ENCODE measurements at places on chromosomes 11 and 22.
A peak's percentile ranks its signal among the peaks of the same experiment; 100 is the strongest.

DNA sequence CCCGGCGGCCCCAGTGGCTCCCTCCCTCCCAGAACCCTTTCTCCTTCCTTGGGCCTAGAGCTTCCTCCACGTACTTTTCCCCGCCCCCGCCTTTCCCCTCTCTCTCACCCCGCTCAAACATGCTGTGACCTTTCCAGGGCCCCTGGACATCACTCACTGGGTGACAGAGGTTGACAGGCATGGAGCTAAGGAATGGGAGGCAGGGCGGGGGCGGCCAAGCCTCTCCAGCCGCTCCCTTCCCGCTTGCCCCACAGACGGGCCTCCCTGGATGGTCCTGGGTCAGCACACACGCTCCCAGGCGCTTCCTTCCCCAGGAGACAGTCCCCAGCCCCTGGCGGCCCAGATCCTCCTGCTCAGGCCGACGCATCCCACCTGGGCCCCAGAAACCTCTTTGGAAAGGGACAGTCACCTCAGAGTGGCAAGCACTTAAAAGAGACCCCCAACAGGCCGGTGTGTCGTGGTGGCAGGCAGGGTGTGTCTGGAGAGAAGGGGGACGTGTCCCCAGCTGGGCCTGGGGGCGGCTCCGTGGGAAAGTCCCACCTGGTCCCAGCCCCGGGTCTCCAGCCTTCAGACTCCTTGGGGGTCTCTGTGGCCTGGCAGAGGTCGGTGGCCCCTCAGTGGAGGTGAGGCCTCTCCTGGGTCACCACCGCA lies 8.8 kb downstream of the H19 start:
- DNase-seq: no peak

- DNase-seq: peak; percentile 98
These were observed 14.8 kb downstream of the CD6 start for GRCh38 chr11:60985991-60986915.

- DNase-seq: peak; percentile 66
These were observed 21.4 kb downstream of the CD44 start for GRCh38 chr11:35160246-35160824.

DNA sequence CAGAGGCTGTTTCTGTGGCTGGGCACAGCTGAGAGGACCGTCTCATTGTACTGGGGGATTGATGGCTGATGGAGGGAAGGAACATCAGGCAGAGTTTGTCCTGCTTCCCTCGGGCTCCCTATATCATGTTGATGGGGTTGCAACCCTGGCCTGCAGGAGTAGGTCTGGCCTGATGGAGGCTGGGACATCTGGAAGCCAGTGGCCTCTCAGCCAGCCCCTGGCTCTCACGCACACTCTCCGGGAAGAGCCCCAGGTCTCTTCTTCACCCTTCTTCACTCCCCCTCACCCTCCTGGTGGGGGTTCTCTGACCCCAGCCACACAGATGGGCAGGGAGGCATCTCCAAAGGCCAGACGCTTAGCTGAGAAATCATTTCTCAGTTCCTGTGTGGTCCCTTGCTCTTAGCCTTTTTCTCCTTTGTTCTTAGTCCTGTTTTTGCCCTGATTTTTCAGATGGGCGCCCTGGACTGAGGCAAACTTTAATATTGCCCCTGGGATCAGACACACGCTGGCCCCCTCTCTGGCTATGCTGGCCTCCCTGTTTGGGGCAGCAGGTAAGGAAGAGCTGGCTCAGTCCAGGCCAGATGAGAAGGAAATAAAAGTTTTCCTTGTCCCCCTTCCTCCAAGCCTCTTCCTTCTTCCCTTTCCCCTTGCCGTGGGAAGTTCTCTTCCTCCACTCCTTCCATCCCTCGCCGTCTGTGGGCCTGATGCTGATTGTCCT lies 13.9 kb upstream of the ANO1 start:
- no peak for DNase-seq

DNA sequence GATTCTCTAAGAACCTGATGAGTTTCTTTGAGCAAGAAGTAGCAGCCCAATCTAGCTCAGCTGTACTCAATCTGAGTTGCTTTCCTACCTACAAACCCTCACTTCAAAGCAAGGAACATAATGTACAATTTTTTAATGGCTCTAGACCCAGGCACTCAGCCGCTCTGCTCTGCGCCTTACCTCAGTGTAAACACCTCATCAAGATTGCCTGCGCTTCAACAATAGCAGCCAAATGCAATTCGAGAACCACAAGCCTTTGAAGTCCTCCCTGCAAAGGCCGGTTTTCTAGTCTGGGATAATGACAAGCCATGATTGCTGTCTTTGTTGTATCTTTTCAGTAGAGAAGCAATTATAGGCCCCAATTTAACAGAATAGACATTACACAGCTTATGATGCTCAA lies 38.0 kb downstream of the JHY start:
- no peak for DNase-seq

DNA sequence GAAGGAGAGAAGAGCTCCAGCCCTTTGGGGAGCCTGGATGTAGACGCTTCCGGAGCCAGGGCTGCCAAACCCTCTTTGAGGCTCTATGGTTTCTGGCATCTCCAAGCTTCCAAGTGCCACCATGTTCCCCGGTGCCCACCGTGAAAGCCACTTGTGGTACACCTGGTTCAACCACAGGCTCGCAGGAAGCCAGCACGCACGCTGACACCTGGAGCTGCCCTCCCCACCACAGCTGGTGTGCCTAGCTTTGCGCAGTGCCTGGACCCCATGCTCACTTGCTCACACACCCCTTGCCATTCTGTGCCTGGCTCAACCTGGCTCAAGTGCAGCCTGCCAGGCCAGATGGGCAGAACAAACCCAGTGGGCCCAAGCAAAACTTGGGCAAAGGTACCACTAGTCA lies 831.4 kb downstream of the DLG2 start:
- DNase-seq: no peak

GRCh38 chr11:128785141-128785540 lies 82.0 kb downstream of the KCNJ1 start:
- no peak for DNase-seq

DNA sequence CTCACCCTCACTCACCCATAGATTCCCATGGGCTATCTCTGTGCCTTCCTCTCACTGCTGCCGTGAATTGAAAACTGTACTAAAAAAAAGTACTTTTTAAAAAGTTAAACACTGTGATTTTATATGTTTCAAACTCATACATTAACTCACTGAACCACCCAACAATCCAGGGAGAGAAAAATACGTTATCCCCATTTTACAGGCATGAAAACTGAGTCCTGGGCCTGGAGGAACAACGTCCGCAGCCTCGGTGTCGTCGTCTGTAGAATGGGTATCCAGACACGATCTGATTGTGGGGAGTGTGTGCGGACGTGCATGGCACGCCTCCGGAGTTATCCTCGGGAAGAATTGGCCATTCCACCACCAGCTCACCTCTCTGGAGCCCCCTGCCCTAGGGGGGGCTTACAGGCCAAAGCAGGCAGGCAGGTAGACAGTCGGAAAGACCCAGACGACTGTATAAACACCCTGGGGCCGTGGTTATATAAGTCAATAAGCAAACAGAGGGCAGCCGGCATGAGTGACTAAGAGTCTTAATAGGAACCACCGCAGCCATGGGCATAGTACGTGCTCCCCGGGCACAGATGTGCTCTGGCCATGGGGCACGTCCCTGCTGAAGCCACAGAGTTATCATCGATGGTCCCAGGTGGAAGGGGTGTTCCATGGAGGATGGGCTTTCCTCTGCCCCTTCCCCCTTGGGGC lies 7.1 kb upstream of the PDGFB start:
- no peak for DNase-seq

DNA sequence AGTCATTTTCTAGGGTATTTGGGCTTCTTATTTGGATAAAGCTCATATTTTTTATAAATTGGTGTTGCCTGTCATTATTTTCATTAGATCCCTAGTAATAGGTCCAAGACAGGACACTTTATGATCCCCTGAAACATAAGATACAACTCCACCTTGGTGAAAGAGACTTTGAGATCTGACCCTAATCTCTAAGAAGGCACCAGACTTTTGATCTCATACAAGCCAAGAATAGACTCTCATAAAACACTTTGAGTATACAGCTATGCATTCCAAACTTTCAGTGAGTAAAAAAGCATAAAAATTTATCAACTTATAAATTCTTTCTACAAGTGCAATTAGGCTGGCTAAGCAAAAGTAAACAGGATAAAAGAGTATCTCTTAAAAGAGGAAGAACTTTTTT lies 451.2 kb downstream of the MN1 start:
- no peak for DNase-seq

DNA sequence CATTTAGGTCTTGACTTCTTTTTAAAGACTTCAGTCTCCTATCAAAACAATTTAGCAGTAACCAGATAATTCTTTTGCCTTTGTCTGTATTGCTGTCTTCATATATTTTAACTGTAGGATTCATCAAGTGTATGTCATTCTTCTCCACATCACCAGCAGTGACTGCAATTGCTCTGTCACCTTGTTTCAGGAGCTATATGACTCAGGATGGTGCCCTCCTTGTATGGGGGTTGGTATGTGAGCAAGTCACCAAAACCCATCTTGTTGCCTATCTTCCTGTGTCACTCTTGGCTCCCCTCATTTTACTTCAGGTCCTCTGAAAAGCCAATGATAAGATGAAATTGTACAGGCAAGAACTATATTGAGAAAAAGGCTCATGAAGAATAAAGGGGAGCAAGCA lies 256.9 kb upstream of the LUZP2 start:
- DNase-seq: no peak

GRCh38 chr11:78415338-78415737 lies 2.3 kb downstream of the GAB2 start:
- no peak for DNase-seq

- DNase-seq: no peak
These were observed 60.7 kb upstream of the ALKBH3 start for GRCh38 chr11:43819926-43820325.

DNA sequence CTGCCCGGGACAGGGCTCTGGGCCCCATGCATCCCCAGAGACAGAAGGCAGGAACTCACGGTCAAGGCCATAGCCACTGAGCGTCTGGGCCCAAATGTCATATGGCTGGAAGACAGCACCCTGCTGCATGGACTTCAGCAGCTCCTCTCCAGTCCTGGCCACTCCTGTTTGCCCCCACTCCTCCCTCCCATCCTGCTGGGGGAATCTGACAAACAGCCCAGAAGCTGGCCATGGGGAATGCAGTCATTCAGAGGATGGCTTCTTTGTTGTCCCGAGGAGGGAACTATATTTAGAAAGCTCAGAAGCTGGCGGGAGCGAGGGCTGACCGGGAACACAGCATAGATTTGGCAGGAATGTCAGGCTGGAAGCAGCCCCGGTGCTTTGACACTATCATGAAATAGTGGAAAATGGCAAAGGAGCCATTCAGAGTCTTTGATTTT lies 35.0 kb downstream of the DKK3 start:
- DNase-seq: no peak

DNA sequence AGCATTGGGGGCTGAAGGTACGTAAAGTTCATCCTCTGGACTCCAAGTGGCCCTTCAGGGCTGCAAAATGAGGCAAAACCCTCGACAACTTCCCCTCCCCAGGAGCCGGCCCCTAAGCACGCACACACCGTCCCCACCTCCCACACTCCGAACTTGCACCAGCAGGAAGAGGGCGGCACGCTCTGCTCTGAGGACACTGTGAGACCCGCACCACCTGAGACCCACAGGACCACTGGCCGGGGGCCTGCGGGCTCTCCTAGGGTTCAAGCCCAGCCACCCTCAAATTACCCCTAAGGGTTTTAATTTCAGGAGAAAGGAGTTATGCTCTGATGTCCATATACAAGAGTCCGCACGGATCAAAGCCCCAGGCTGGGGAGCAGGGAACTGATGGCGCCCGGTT lies 49.7 kb upstream of the BID start:
- no peak for DNase-seq

GRCh38 chr11:20854215-20854955 lies 185.0 kb downstream of the NELL1 start:
- DNase-seq: no peak

GRCh38 chr11:121727942-121728341 lies 275.2 kb upstream of the SORL1-AS1 start:
- DNase-seq: no peak

GRCh38 chr22:46726066-46726985 lies 11.7 kb downstream of the CERK start:
- no peak for DNase-seq

DNA sequence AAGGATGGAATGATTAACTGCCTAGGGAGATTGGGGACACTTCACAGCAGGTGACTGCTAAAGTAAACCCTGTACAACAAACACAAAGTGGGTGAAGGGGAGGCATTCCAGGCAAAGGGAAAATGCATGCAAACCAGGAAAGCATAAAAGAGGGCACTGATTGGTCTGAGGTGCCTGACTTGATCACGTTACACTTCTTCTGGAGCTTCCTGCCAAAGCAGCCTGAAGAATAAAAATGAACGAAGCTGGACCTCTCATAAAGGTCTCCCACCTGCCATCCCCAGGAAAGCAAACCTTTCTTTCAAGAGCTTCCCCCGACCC lies 46.7 kb upstream of the SCUBE2 start:
- no peak for DNase-seq

DNA sequence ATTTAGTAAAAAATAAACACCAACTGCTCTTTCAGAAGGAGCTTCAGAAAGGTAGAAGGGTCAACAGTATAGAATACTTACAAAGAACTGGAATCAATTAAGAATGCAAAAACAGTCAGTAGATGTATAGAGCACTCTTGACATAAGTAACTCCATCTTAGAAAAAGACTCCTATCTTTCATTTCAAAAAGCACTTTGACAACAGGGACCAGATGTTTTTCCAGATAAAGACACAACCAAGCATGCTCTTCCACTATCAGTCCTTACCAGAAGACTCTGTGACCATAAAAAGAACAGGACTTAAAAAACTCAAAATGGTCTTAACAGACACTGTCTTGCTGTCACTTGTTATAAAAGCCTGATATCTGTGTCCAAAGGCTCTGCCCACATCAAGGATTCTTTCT lies 5.2 kb downstream of the SLC25A17 start:
- no peak for DNase-seq

DNA sequence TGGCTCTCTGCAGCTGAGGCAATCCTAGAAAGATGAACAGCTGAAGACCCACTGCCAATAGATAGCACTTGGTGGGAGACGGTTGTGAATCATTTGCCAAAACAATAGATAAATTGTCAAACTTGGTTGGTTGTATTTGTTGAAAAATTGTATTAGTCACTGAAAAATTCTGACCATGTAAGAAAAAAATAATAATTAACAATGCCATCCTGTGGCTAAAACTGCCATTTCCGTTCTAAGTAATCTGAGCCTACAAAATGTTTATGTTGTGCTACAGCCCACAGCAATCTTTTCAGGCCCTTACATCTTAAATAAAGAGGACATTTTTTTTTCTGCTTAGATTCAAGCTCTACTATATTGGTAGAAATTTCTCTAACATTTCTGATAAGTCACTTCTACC lies 103.2 kb upstream of the ANO3 start:
- DNase-seq: no peak

Data from CD4-positive, alpha-beta memory T cell (primary cell).